ENCODE measurements at places on chromosomes 12 and 14. TPM values are rescaled to one million over a fixed set of nuclear protein-coding genes. Genes with fewer than 3 reads are reported as not detected.

The STAC3 gene
- total RNA-seq = 3.5 TPM

The OTUB2 gene
- 2.4 TPM for total RNA-seq

The EPYC gene
- not detected for total RNA-seq

The B3GNT4 gene
- 2.1 TPM for total RNA-seq

The MMP19 gene
- not detected for total RNA-seq

The LMNTD1 gene
- total RNA-seq = not detected
